ENCODE measurements at places on chromosomes 5 and 9. TPM values are rescaled to one million over a fixed set of nuclear protein-coding genes. Genes with fewer than 3 reads are reported as not detected.

The SUSD3 gene
- 0.23 TPM for total RNA-seq

The NEURL1B gene
- 1.1 TPM for total RNA-seq

The SOHLH1 gene
- total RNA-seq, result not detected

The PTPN3 gene
- total RNA-seq, result 2.7 TPM

The LCN15 gene
- total RNA-seq, result not detected

The GRIN1 gene
- total RNA-seq, result under 0.01 TPM

The SLC1A3 gene
- 33.9 TPM for total RNA-seq

The PCDHGA1 gene
- total RNA-seq, result 0.75 TPM

The CEL gene
- total RNA-seq, result 0.15 TPM

The OR1Q1 gene
- 0.08 TPM for total RNA-seq

The TMEM171 gene
- 5.1 TPM for total RNA-seq

The N4BP3 gene
- 0.35 TPM for total RNA-seq

The CATSPER3 gene
- not detected for total RNA-seq

The IARS1 gene
- 354 TPM for total RNA-seq

The ARL14EPL gene
- total RNA-seq, result not detected

The PDZD2 gene
- 0.23 TPM for total RNA-seq

The DOLK gene
- 20.4 TPM for total RNA-seq

The IFNE gene
- 4.4 TPM for total RNA-seq

The HRCT1 gene
- total RNA-seq, result 12.0 TPM

The DNLZ gene
- 10.4 TPM for total RNA-seq

The GRIN3A gene
- not detected for total RNA-seq

The PCDHB11 gene
- total RNA-seq, result 0.70 TPM

The GRXCR2 gene
- total RNA-seq, result not detected

The IL13 gene
- not detected for total RNA-seq

The PFN3 gene
- not detected for total RNA-seq

The DPH7 gene
- 14.0 TPM for total RNA-seq

The FBP2 gene
- not detected for total RNA-seq

The TXN gene
- 415 TPM for total RNA-seq

The DMRT3 gene
- not detected for total RNA-seq

The SMIM33 gene
- total RNA-seq, result not detected

The ARID3C gene
- total RNA-seq, result 0.08 TPM

The CTXN3 gene
- not detected for total RNA-seq

The DND1 gene
- not detected for total RNA-seq

The ADRA1B gene
- not detected for total RNA-seq

The TEX48 gene
- total RNA-seq, result not detected

The TARS1 gene
- total RNA-seq, result 316 TPM

The ZMYND19 gene
- total RNA-seq, result 15.9 TPM

The C5orf58 gene
- total RNA-seq, result not detected

The IDNK gene
- 3.7 TPM for total RNA-seq

The ZNF366 gene
- under 0.01 TPM for total RNA-seq

The BHMT gene
- not detected for total RNA-seq

The ZFR gene
- total RNA-seq, result 52.5 TPM

The OSMR gene
- 58.7 TPM for total RNA-seq

The SNX24 gene
- 23.1 TPM for total RNA-seq

The SHOC1 gene
- total RNA-seq, result not detected

The AK8 gene
- total RNA-seq, result 0.15 TPM

The CXCL14 gene
- total RNA-seq, result not detected

The FOXI1 gene
- total RNA-seq, result not detected

The DCTN4 gene
- 33.4 TPM for total RNA-seq

The CCIN gene
- 2.2 TPM for total RNA-seq

The ORM2 gene
- total RNA-seq, result not detected

The FRMPD1 gene
- 0.12 TPM for total RNA-seq

The STKLD1 gene
- 0.75 TPM for total RNA-seq

The NR5A1 gene
- not detected for total RNA-seq

The FASTKD3 gene
- total RNA-seq, result 9.5 TPM

The FGF1 gene
- 3.8 TPM for total RNA-seq
